HL-60 (cell line): ENCODE measurements at places on chromosomes 5 and 9.

DNA sequence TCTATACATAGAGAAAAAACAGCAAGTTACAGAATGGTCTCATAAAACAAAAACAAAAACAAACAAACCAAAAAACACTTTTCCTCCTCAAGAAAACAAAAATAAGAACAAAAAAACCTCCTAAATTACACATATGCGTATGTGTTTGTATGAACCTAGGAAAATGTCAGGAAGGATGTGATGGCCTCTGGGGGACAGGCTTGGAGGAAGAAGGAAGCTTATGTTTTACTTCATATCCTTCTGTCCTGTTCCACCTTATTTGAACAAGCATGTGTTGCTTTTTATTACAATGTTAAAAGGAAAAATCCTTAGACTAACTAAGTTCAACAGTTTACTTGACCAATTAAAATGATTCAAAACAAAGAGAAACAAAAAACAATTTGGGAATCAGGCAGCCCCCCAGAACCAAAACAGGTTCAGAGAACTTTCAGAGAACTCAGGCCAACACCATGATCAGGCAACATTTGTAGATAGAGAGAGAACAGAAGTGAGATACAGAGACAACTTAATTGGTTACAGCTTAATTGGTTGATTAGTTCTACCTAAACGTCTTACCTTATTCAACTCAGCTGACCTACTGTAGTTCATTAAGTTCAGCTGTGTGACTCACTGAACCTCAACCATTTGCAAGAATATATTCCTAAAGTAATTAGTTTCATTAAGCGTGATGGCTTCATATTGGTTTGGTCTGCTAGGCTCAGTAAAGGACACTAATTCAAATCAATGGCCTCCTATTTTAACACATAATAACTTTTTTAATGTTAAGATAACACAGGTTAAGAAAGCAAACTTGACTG is 10.1 kb downstream of the SPAAR start:
- no peak for DNase-seq

- no peak for DNase-seq
These were observed 138.2 kb downstream of the PIP5K1B start for GRCh38 chr9:68843239-68843638.

DNA sequence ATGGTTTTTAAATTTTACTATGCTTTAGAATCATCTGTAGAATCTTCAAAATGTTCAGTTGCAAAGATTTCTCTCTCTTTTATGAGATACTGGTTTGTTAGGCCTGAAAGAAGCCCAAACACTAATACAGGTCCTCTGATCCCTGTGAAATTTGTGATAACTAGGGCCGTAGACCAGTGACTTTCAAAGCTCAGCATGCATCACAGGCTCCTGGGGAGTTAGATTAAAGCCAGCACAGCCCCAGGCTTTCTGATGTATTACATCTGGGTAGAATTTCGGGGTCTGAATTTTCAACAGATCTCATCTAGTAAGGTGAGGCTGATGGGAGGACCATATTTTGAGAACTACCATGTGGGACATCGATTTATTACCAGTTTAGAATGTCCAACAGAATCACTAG is 194.1 kb upstream of the PTPRD start:
- no peak for DNase-seq

DNA sequence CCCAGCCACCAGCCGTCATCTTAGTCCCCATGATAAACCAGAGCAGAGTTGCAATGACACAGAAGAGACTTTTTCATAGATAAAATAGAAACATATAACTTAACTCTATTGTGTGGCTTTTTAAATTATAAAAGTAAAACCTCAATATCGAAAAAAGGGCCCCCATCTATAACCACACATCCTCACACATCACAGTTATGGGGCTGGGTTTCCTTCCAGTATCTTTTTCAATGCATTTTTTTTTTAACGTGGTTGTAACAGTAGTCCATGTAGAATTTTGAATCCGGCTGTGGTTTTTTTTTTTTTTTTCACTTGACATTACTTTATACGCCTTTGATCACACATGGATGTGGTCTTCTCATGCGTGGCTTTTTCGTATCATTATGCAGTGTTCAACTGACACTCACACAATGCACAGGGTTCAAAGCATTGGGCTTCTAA is 77.4 kb downstream of the CFAP77 start:
- DNase-seq: no peak

GRCh38 chr5:124459984-124460383 is 286.5 kb downstream of the ZNF608 start:
- no peak for DNase-seq

GRCh38 chr9:131013015-131013755 is 4.2 kb downstream of the LAMC3 start:
- DNase-seq: no peak

- no peak for DNase-seq
These were observed 13.8 kb downstream of the SLC44A1 start for GRCh38 chr9:105258225-105258737.

DNA sequence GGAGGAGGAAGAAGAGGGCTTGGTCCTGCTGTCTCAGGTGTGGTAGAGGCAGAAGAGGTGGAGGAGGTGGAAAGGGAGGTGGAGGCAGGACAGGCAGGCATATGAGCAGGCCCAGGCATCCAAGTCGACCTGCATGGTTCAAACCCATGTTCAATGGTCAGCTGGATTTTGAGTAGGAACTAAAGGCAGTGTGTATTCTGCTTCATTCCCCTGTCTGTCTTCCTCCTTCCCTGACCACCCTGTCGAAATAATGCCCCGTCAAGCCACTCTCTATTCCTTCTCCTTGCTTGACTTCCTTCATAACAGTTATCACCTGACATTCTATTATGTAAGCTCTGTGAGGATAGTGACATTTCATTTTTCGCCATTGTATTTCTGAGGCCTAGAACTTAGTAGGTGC is 34.8 kb downstream of the ATP6V0E1 start:
- DNase-seq: no peak

DNA sequence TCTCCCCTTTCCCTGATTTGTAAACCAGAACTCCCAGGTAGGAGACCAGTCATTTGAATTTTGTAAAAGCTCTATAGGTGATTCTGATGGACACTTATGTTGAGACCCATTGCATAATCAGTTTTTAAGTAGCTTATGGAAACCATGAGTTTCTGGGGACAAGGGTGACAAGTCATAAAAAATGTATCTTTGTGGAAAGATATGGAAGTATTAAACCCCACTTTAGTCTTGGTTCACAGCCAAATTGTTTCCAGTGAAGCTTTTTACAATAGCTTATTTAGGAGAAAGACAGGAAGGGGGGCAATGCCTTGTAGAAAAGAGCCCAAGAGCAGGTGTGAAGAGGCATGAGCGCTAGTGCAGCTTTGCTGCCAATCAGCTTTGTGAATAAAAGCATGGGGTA is 453 bp upstream of the CCL28 start:
- no peak for DNase-seq

GRCh38 chr9:31983895-31984294 is 400.5 kb upstream of the ACO1 start:
- no peak for DNase-seq

DNA sequence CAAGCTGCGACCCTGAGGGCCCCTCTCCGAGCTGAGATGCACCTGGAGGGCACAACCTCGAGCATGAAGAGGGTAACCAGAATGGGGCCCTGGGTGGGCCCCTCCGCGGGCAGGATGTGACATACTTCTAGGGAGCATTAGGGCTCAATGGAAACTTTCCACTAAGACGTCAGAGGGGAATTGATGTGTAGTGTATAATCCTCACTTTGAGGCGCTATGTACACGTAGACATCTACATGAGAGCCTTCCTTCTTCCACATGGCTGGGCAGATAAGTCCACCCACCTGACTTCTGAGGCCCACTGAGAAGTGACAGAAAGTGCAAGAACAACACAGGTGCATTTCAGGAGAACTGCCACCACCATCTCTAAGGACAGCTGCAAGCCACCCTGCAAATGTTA is 61.0 kb downstream of the DAP start:
- no peak for DNase-seq

DNA sequence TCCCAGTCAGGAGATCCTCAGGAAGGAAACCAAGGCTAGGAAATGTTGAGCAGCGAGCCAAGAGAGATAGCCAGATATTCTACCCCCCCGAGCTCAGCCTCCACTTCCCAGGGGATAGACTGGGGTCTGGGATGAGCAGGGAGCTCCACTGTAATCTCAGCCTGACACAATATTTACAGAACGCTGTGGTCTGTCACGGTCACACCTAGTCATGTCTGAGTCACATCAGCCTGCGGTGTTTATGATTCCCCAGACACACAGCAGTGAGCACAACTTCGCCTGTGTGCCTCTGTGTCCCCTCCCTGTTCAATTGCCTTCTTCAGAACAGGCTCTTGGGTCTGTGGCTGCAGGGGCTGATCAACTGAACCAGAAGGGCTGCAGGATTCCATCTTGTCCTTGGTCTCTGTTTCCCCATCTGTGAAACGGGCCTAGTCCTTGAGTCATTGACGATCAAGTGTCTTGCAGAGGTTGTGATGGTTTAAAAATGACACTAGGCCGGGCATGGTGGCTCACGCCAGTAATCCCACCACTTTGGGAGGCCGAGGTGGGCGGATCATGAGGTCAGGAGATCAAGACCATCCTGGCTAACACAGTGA is 8.6 kb upstream of the PRRX2 start:
- no peak for DNase-seq

- DNase-seq: no peak
These were observed 2125.4 kb upstream of the WWC1 start for GRCh38 chr5:166166071-166166470.

DNA sequence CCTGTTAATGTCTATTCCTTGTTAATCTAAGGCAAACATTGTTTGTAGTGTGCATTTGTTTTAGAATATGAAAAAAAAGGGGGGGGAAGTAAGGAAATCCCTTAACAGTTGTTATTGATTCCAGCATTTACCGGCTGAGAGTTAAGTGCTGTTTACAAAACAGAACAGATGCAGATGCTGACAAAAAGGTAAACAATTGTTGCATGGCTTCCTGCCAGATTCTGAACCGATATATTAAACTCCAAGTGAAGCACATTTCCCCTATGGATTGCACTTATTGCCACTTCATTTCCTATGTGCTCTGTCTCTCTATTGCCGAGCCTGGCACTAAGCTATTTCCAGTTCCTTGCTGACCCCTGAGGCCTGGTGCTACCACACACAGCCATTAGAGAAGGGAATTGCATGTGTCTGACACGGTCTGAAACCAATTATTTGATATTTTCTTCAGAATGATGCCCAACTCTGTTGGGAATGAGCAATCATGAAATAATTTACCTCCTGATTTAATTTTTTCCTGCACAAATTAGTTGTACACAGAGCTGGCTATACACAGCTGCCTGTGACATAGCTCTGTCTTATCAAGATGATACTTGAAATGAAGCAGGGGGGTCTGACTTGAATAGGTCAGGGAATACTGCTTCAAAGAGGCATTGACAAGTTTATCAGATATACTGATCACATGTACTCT is 109.8 kb downstream of the KIAA0825 start:
- DNase-seq: no peak

- DNase-seq: no peak
These were observed 1.5 kb upstream of the TRAF1 start for GRCh38 chr9:120928015-120928482.

DNA sequence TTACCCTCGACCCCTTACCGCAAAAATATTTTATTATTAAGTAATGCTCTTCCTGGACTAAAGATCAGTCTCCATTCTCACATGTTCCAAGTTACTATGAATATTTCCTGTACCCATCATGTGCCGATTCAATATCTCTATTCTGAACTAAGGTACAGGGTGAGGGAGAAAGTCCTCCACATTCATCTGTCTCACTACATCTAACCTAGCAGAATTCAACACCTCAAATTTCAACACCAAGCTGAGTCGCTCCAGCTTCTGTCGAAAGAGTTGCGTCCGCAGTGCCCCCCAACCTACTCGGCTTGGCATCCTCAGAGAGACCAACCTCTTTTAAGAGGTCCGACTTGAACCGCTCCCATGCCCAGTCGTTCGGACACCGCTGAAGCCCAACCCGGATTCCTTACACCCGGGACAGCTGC is 1.0 kb downstream of the CERT1 start:
- DNase-seq: no peak

DNA sequence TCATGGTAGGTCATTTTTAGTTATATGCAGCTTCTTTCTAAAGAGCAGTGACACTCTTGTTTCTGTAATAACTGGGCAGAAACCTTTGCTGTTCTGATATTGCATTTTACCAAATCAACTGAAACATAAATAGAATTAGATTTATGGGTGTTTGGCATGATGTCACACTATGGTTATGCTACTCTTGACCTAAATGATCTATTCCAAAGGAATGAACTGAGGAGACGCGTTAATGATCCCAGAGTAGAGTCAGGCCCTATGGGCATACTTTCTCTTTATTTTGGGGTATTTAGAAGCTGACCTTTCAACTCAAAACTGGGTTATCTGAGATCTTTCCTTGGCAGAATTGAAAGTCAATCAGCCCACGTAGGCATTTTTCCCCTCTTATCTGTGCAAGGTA is 146.8 kb upstream of the ADAMTSL1 start:
- DNase-seq: no peak

GRCh38 chr5:113038136-113038535 is 61.5 kb downstream of the DCP2 start:
- DNase-seq: no peak

GRCh38 chr9:19551124-19551929 is 142.5 kb downstream of the ACER2 start:
- DNase-seq: no peak

DNA sequence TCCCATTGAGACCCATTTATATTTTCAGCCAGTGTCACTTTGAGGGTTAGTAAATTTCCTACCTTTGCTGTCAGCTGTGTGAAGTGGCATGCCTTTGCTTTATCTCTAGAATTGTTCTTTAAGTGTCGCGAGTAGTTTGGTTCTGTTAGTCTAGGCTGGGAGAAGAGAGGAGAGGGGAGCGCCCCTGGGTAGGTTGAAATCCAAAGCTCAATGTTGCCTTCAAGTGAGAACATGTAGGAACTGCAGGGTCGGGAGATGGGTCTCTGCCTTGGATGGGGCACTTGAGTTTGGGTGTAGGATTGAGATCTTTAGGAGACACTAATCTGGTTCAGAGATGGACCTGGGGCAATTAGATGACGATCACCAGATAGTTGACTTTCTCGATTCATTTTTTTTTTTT is 46.3 kb downstream of the STC2 start:
- no peak for DNase-seq

GRCh38 chr5:72633649-72634048 is 126.4 kb upstream of the ZNF366 start:
- no peak for DNase-seq

DNA sequence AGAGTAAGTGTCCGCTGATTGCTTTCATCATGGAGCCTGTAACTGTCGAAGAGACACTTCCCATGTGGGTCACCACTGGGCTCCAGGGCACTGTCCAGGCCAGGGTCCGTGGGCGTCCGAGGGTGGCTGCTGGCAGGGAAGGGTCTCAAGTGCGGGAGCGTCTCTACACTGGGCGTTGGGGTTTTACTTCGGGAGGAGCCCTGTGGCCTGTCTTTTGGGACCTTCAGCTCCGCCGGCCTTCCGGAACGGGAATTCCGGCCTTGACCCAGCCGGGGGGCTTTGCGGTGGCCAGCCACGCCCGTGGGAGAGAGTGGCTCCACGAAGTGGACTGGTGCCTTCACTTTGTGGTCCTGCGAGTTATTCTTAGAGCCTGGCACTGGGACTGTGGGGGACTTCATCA is 86.2 kb downstream of the CAMSAP1 start:
- DNase-seq: no peak

- no peak for DNase-seq
These were observed 4.8 kb upstream of the NRARP start for GRCh38 chr9:137306850-137307254.

- DNase-seq: no peak
These were observed 16.2 kb downstream of the UHRF2 start for GRCh38 chr9:6428940-6429889.
